ENCODE measurements at places on chromosomes 7 and 10.

- DNase-seq, result no peak
Measured at GRCh38 chr7:43645699-43646226, 62.9 kb downstream of the STK17A start.

GRCh38 chr10:121668314-121669027, 70.2 kb upstream of the FGFR2 start:
- DNase-seq, result no peak

DNA sequence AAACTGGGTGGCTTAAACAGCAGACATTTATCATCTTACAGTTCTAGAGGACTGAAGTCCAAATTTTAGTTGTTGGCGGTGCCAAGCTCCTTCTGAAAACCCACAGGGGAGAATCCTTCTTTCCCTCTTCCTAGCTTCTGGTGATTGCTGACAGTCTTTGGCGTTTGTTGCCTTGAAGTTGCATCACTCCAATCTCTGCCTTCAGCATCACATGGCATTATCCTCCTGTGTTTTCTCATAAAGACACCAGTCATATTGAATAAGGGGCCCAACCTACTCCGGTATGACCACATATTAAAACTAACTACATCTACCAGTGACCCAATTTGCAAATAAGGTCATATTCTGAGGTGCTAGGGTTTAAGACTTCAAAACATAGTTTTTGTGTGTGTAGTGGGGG, 472.1 kb upstream of the IGFBP3 start:
- DNase-seq, result peak; percentile 33

- DNase-seq, result no peak
Measured at GRCh38 chr10:79393221-79393923, 46.1 kb downstream of the PPIF start.

DNA sequence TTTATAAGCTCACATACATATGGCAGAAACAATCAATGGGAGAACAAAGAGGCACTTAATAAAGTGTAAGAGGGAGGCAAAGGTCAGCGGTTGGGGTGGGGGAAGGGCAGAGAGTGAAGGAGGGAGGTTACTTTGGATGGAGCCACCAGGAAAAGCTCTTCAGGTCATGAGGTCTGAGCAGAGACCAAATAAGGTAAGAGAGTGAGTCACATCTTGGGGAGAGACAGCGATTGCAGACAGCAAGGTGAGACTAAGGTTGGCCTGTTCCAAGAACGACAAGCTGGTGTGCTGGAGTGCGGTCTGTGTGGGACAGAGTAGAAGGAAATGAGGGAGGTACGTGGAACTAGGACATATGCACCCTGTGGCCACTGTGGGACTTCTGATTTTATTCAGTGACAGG, 74.3 kb upstream of the TOMM7 start:
- no peak for DNase-seq

- no peak for DNase-seq
Measured at GRCh38 chr10:27382176-27382575, 121.9 kb upstream of the RAB18 start.

DNA sequence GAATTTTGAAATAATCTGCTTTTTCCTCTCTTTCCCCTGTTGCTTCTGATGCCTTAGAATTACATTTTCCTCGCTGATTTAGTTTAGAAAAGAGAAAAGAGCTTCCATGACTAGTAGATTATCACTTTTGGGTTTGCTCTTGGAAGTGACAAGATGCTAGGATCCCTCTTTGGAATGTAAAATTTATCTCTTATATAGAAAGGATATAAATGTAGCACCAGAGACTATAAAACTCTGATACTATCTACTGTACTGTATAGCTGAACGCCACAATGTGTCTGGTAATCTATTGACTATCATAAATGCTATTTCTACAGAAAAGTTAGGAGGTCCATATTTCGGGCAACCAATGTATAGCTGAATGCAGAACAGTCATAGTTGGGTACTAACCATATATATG, 1.1 kb upstream of the HDAC9 start:
- DNase-seq, result no peak

DNA sequence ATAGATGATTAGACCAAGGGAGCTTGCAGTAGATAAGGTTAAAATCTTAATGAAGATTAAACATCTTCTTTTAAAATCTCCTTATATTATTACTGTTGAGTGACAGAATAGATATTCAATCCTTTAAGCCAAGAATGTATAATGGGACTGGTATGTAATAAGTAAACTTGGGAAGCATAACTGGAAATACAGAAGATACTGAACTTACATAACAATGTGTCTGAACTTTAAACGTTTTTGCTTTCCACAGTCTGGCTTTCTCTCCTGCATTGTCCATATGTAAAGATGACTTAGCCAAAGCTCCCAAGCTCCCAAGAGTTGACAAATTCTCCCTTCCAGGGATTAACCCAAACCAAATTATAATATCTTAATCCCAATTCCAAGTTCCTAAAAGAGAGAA, 129.8 kb downstream of the KCND2 start:
- DNase-seq, result no peak

- no peak for DNase-seq
Measured at GRCh38 chr7:43756368-43757072, 2.0 kb upstream of the BLVRA start.

DNA sequence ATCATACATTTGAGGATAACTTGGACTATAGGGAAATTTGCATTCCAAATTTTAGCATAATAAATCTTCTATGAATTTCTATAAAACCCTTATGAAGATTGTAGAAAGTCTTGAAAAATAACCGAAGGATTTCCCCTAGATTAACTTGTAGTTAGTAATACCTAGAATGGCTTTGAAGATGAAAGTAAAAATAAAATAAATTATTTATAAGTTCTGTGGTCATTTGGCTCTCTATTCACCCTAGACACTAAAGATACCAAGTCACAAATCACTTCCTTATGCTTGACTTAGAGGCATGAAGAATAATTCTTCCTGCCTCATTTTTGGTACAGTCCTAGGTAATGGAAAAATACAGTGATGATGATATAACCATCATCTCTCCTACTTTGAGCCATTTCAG, 79.3 kb downstream of the CSTF2T start:
- no peak for DNase-seq

GRCh38 chr10:3785851-3786271, 852 bp upstream of the KLF6 start:
- DNase-seq, result no peak

GRCh38 chr7:22476824-22477223, 23.2 kb downstream of the STEAP1B start:
- DNase-seq, result no peak

GRCh38 chr7:151175793-151176311, 8.4 kb upstream of the GBX1 start:
- DNase-seq, result no peak

- no peak for DNase-seq
Measured at GRCh38 chr10:101122270-101123084, 8.6 kb upstream of the TLX1 start.

- no peak for DNase-seq
Measured at GRCh38 chr7:47902013-47902412, 46.3 kb downstream of the PKD1L1 start.

DNA sequence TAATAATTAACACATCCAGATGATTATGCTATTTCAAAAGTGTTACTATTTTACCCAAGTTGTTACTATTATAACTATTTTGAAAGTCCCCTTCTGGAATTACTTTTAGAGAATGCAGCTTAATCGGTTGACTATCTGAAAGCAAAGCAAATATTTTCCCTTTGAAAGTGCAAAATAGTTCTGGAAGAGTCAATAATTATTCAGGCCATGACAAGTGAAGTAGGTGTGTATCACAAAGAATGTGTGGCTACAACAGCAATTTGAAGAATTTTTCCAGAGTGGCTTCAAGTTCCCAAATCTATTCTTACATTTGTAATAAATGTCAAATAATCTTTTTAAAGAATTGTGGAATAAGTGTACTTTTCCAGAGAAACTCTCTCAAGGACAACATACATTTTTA, 42.8 kb downstream of the RNLS start:
- no peak for DNase-seq

GRCh38 chr7:102459221-102459844, 5.3 kb downstream of the ALKBH4 start:
- no peak for DNase-seq

DNA sequence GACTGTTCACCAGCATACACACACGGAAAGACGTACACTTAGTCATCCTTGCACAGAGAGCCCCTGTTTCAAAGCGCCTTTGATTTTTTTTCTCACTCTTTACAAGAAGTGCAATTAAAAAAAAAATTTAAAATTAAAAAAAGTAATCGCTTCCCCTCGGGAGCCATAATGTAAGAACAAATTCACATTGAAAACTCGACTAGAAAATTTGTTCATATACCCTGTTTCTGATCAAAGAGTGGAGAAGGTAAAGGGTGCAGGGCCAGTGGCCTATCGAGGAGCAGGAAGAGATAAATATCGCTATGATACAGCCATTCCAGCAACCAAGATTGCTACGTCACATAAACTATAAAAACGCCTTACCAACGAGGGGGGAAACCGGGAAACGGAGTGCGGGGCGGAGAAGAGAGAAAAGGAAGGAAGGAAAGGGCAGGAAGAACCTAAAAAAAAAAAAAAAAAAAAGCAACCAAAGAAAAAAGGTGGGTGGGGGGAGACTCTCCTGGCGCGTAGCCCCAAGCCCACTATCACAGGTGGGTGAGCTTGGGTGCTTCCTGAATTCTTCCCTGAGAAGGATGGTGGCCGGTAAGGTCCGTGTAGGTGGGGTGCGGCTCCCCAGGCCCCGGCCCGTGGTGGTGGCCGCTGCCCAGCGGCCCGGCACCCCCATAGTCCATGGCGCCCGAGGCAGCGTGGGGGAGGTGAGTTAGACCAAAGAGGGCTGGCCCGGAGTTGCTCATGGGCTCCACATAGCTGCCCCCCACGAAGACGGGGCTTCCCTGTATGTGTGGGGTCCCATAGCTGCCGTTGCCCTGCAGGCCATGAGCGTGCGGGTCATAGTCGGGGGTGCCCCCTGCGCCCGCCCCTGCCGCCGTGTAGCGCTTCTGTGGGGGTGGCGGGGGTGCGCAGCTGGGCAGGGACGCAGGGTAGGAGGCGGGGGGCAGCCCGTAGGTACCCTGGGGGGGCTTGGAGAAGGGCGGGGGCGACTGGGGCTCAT, 5.2 kb upstream of the HOXA2 start:
- DNase-seq, result no peak

- no peak for DNase-seq
Measured at GRCh38 chr10:113680190-113681111, 739 bp downstream of the CASP7 start.

- DNase-seq, result no peak
Measured at GRCh38 chr7:5231811-5232484, 41.9 kb downstream of the WIPI2 start.

- no peak for DNase-seq
Measured at GRCh38 chr10:65571011-65571570, 1354.7 kb upstream of the LRRTM3 start.

- DNase-seq, result no peak
Measured at GRCh38 chr7:92823042-92823441, 13.3 kb downstream of the CDK6 start.

- DNase-seq, result no peak
Measured at GRCh38 chr10:92689663-92690210, at the start of gene HHEX. Gene HHEX (plus strand): TSS chr10:92689955. CDS start chr10:92689987, 32 bp downstream.

DNA sequence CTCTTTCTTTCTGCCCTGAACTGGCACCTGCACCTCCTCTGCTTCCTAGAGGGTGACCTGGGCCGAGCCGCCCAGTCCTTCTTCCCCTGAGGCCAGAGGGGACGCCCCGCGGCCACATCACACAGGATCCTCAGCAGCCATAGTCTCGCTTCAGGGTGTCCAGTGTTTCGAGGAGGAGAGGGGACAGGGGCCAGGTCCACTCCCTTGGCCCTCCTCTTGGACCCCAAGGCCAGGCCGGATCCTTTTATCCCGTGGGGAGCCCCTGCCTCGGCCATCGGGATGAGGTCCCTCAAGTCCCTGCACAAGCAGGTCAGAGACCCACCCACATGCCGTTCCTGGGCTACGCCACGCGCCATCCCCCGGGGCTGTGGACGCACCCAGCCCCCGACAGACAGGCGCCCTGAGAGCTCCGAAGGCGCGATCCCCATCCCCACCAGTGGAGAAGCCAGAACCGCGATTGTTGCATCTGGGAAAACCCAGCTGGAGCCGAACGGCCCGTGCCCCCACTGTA, 3.6 kb downstream of the BHLHA15 start:
- no peak for DNase-seq

DNA sequence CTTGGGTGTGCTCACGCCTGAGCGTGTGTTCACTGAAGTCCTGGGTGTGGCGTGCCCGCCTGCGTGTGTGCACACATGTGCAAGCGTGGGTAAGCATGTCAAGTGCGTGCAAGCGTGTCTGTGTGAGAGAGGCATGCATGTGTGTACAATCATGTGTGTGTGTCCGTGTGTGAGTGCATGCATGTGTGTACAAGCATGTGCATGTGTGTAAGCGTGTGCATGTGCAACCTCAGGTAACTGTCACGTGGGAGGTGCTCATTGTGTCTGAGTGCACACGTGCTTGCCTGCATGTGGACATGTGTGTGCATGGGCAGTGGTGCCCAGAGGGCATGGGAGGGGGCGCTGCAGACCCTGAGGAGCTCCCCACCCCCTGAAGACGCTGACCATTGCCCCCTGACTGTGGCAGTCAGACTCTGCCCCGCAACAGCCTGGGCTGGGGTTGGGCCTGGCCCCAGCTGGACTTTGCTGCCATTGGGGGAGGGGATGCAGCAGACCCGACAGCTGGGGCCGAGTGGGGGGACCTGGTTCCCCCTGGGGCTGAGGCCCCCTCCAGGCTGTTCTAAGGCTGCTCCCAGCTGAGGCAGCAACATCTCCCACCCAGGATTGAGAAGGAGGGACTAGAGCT, 88.1 kb downstream of the UNCX start:
- no peak for DNase-seq

DNA sequence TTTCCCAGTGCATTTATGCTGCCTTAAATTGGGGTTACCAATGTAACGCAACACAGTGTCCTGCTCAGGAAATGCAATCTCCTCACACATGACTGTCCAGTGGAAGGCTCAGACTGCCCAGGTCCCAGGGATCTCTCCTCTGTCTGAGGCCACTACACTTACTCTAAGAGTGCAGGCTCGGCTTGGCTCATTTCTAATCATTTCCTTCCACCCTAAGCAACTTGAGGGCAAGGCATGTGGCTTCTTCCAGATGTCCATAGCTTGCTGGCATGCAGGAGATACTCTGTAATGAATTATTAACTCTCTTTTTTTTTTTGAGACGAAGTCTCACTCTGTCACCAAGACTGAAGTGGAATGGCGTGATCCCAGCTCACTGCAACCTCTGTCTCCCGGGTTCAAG, 23.7 kb downstream of the PLAC9 start:
- DNase-seq, result no peak

GRCh38 chr7:80386686-80387085, 125.2 kb downstream of the GNAT3 start:
- DNase-seq, result no peak

GRCh38 chr7:31249671-31250070, 90.9 kb downstream of the NEUROD6 start:
- no peak for DNase-seq

DNA sequence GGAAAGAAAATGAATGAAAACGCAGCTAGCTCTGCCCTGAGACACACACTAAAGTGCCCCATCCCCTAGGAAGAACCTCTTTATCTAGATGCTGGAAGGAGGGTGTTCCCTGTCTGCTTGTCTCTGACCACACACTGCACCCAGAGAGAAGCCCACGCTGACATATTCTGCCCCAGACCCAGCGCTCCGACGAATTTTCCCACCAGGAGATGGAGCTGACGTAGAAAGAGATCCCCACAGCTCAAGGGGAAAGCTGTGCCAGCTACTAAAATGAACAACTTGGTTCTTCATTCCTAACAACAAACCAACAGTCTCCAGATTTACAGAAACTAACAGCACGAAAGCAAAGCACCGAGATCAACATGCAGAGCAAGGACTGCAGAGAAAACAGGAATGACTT, 73.3 kb downstream of the KIAA1549 start:
- DNase-seq, result no peak

GRCh38 chr10:123848564-123849457, 42.8 kb downstream of the CPXM2 start:
- DNase-seq, result no peak

- DNase-seq, result no peak
Measured at GRCh38 chr7:116018731-116019130, 11.8 kb downstream of the TFEC start.

All from NCI-H1930 (cell line).